ENCODE measurements at places on chromosomes 2 and 18. TPM values are rescaled to one million over a fixed set of nuclear protein-coding genes. Genes with fewer than 3 reads are reported as not detected.

Gene RNF25
- 51.2 TPM for total RNA-seq

Gene TPO
- not detected for total RNA-seq

Gene FLACC1
- 0.26 TPM for total RNA-seq

Gene TOGARAM2
- not detected for total RNA-seq

Gene ABCG8
- under 0.01 TPM for total RNA-seq

Gene ADCY3
- total RNA-seq: 36.0 TPM

Gene CFAP65
- not detected for total RNA-seq

Gene TRABD2A
- total RNA-seq: 0.64 TPM

Gene SERPINB5
- 513 TPM for total RNA-seq

DNA sequence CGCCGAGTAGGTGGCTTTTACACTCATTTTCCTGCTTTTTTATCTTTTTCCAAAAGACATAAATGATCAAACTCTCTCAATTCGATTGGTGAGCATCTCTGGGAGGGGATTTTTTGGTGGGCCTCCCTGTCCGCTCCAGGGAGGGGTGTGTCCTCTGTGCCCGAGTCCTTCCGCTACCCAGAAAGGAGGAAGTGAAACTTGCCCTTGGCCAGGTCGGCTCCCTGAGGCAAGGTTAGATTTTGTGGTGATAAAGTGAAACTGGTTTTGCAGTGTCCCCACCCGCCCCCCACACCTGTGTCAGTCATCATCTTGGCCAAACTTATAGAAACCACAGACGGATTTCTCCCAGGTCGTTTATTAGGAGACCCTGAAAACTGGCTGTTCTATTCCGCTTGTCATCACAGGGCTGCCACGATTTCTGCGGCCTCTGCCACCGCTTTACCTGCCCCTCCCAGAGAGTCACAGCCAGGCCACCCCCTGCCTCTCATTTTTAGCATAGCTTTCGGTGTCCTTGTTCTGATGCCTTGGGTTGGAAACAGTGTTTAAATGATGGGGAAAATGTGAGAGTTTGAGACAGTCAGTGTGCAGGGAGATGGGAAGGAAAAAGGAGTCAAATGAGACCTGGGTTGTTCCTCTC is 93.6 kb downstream of the SH3BP4 start:
- no peak for DNase-seq

DNA sequence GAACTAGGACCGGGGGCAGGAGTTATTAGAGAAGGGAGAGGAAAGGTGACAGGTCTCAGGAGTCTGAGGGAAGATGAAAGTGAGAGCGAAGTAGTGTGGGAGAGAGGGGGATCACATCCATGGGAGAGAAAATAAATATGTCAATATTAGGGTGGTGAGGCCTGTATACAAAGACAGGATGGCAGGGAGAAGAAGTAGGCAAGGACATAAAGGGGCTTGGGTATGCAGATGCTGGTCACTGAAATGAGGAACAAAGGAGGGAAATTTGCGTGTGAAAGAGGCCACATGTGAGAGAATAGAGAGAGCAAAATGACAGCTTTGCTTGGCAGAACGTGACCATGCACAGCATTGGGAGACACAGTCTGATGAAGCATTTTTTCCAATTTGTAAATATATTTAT is 13.6 kb downstream of the METAP1D start:
- DNase-seq: no peak

- no peak for DNase-seq
Measured at GRCh38 chr2:240153418-240153817, 13.0 kb upstream of the OTOS start.

GRCh38 chr2:121255358-121255757 is 29.6 kb downstream of the TFCP2L1 start:
- DNase-seq: no peak

DNA sequence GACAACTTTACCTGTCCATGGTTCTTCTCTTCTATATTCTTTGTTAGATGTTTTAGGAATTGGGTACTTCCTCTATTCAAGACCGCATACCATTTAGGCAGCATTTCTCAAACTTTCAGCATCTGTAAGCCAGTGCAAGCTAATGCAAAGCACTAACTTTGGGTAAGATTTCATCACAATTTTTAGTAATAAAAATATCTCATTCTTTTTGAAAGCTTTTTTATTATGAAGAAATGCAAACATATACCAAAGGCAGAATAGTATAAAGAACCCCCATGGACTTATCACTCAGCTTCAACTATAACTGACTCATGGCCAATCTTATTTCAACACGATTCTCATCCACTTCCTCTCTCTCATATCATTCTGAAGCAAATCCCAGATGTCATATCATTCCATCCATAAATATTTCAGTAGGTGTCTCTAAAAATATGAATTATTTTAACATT is 32.9 kb downstream of the INO80C start:
- no peak for DNase-seq

DNA sequence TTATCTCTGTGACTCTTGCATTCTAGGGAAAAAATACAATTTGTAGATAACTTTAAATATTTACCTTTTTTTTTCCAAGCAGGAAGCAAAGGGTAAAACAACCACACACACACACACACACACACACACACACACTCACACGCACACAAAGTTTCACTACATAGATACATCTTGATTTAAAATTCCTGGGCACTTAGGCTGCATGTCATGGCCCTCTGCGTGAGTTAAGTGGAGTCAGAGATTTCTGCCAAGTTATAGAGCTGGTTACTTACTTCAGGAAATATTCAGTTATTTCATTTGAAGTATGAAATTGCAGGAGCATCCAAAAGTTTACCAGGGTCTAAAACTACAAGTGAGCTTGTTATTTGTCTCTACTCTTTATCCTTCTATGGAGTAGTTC is 612.0 kb downstream of the IRS1 start:
- DNase-seq: no peak

DNA sequence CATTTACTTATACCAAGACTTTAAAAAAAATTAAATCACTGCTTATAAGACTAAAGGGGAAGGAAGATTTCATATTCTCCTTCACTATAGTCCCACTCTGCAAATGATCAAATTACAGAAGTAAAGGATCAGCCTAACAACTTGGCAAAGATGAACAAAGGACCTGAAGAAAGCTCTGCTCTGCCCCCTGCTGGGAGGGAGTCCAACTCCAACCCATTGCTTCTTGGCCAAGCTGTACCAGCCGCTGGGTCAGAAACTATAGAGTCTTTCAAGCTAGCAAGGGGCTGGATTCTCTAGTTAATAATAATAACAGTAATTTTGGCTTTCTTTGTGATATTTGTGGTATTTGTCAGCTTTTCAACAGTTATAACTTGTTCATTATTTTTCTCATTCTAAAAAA is 927.0 kb upstream of the CRIM1 start:
- DNase-seq: peak; percentile 18

DNA sequence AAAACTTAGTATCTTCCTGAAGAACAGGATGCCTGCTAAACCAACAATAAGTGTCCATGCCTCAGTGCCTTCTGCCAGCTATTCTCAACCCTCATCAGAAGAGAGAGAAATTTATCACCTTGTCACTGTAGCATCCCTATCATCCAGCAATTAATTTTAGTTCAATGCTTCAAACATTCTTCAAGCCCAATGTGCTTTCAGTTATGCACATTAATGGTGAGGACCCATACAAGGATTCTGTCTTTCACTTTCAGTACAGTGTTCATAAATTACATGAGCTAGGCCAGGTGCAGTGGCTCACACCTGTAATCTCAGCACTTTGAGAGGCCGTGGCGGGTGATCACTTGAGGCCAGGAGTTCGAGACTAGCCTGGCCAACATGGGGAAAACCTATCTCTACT is 47.0 kb upstream of the MSH6 start:
- DNase-seq: no peak

- DNase-seq: no peak
Measured at GRCh38 chr2:206936843-206937230, 2.5 kb upstream of the CPO start.

DNA sequence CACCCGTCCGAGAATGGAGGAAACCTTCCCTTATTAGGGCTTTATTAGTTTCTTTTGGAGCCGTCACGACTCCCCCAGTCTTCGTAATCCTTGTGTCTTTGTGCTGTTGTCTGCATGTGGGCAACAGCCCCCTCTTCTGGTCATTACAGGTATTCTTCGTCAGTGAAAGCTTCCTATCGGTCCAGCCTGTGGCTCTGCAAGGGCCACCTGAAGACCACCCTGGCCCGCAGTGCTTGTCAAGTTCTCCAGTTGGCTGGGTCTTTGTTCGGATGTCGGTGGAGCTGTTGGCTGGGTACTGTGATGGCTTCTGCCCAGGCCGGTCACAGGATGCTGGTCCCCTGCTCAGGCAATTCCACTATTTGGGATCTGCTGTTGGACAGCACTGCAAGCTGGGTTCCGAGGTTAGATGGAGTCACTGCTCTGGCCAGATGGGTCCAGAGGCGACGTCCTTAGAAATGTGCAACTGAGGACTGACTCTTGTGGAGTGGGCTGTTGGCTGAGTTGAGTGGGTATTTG is 19.2 kb downstream of the E2F6 start:
- DNase-seq: peak; percentile 61

- no peak for DNase-seq
Measured at GRCh38 chr2:230812033-230812432, 52.7 kb upstream of the ITM2C start.

DNA sequence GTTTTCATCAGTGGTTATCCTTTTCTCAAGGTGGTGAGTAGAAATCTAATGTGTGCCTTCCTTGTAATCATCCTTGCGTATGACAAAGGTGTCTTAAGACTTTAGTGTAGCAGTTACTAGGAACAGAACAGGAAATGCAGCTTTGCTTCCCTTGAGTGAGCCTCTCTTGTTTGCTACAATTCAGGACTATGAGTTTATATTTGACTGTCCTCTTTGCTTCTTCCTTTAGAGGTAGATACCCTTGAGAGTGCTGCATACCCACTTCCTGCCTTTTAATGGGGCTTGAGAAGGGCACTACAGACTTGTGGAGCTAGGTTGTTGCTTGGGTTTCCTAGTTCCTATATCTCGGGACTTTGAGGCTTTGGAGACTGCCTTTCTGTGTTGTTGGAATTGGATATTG is 3.8 kb downstream of the KCNJ13 start:
- DNase-seq: no peak

DNA sequence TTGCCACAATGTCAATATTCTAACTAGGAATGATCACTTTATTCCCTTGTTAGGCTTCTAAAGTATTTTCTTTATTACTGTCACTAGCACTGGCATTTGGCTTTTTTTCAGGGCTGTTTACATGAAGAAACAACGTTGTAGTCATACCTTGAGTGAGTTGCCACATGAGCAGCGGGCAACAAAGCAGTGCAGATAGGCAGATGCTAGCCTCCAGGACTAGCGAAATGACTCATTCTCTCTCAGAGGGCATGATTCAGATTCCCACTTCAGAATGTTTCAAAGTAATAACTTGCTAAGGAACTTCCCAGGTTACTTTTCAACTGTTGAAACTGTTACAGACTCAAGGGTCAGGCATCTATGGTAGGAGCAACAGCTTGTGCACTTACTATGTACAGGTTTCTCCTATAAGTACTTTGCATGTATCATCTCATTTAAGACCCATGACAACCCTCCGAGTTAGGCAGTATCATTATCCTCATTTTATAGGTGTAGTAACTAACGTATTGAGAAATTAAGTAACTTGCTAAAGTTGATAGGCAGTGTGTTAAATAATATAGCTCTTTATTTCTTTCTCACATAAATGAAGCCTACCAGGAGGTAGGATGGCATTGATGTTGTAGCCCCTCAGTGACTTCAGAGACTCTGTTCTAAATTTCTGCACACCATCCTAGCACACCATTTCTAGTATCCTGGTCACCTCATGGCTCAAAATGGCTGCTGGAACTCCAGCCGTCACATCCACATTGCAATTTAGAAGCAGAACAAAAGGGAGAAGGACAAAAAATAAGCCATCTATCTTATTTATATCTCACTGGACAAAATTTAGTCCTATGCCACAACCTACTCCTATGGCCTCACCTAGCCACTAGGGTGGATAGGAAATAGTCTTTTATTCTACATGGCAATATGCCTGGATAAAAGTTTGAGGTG is 83.3 kb downstream of the ICOS start:
- peak; percentile 98 for DNase-seq

DNA sequence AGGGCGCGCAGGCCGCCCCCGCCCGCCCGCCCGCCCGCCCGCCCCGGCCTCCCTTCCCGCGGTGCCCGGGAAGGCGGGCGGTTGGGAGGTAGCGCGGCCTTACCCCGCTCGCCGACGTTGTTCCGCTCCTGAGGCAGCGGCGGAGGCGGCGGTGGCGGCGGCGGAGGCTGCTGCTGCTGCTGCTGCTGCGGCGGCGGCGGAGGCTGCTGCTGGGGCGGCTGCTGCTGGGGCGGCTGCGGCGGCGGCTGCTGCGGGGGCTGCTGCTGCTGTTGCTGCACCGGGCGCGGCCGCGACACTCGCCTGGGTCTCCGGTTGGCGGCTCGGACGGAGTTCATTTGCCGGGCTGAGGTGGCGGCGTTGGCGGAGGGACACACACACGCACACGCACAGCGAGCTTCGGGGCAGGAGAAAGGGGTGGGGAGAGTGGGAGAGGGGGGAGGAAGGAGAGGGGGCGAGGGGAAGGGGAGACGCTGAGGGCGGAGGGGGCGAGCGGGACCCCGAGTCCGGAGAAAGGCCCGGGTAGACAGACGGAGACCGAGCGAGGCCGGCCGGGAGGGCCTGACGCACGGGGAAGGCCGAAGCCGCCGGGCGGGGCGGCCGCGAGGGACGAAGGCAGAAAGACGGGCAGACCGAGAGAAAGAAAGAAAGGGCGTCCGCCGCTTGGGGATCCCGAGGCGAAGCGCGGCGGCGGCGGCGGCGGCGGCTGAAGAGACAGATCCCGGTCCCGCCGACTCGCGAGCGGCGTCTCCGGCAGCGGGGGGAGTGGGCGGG is 727 bp downstream of the FBXO11 start:
- no peak for DNase-seq

DNA sequence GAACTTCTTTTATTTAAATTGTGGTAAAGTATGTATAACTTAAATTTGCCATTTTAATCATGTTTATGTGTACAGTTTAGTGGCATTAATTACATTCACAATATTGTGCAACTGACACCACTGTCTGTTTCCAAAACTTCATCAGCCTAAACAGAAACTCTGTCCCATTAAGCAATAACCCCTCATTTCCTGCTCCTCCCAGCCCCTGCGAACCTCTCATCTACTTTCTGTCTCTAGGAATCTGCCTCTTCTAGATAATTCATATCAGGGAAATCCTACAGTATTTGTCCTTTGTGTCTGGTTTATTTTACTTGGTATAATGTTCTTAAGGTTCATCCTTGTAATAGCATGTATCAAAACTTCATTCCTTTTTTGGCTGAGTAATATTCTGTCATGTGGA is 75.1 kb downstream of the BOLA3 start:
- DNase-seq: no peak

- DNase-seq: no peak
Measured at GRCh38 chr2:113216891-113217454, 43.2 kb downstream of the PSD4 start.
